ENCODE measurements at places on chromosomes 13 and 19.

GRCh38 chr19:53597023-53597422 lies 34.8 kb upstream of the DPRX start:
- DNase-seq = no peak

- DNase-seq = no peak
These were observed 182.4 kb downstream of the KCTD12 start for GRCh38 chr13:76703621-76704288.

GRCh38 chr19:35365303-35365702 lies 5.6 kb upstream of the GPR42 start:
- DNase-seq = no peak

DNA sequence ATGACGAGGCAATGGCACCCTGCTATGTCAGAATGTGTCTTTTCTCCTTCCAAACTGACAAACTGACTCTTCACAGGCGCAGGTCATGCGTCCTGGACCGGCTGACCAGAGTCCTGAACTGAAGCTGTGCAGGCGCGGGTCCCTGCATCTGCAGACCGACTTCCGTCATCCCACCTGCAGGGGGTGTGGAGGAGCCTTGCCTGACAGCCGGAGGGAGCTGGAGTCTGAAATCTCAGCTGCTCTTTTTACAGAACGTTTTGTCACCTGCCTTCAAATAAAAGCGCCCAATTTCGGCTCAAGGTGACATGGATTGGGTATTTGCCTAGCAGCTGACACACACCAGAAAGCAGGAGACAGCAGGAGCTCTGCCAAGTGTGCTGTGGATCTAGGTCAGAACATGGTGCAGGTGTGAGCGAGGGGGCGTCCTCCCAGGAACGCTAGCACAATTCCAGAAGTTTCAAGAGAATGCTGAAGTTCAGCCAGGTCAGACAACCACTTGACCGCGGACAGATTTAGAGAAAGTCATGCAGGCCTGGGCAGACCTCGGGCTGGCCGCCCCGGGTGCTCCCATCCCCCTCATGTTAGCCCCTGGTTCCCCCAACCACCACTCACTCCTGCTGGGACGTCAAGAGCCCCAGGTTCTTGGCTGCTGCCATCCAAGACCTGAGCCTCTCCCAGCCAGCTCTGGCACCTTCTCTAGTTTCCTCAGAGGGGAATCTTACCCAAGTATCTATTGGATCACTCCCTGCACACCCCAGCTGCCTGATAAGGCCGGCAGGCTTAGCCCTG lies 32.8 kb downstream of the ELL start:
- DNase-seq = peak; percentile 55

- no peak for DNase-seq
These were observed 446.9 kb downstream of the COG6 start for GRCh38 chr13:40102360-40102727.

Measured in right hindlimb (tissue), 1 donor.